ENCODE measurements at places on chromosomes 16 and 17. TPM values are rescaled to one million over a fixed set of nuclear protein-coding genes. Genes with fewer than 3 reads are reported as not detected.

DNA sequence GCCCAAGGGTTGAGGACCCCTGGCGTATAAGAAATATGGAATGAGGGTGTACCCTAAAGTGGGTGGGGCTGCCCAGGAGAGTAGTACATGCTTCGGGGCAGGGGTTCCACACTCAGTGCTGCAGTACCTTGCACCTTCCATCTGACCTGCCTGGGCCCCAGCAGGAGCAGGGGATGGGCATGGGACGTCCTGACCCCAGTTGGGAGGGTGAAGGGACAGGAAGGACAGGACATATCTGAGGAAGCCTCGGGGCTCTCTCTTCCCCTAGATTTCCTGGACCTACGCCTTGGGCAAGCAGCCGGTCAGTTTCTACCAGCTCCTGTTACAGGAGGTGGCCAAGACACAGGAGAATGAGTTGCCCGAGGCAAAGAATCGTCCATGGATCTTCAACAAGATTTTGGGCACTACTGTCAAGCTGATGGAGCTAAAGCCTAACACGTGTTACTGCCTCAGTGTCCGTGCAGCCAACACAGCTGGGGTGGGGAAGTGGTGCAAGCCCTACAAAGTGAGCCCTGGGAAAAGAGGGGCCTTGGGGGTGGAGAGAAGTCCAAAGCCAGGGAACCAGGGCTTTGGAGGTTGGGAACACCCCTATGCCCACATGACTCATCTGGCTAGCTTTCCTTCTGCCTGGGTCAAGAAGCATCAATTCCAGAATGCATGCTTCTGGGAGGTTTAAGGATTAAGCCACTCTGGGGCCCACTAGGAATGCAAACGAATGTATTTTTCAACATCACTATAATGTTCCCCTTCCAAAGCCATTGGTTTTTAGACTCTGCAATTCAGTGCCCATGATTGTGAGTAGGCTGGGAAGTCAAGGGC lies 7.9 kb downstream of the FNDC8 start:
- DNase-seq, result no peak

GRCh38 chr16:49545741-49546448 lies 172.3 kb downstream of the C16orf78 start:
- DNase-seq, result no peak

DNA sequence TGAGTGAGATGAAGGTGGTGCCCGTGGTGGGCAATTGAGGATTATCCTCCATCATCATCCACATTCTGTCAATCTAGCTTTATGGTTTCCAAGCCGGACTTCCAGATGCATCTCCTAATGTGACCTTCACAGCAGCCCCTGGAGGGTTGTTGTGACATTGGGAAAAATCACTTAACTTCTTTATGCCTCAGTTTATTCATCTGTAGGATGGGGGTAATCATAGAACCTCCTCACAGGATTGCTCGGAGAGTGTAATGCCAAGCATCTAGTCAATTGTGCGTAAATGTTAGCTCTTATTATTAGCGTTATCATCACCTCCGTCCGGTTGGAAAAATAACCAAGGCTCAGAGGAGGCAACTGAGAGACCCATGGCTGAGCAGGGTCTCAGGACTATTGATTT lies 214.0 kb downstream of the CCDC182 start:
- DNase-seq, result no peak

Gene OTOA
- polyA plus RNA-seq, result 0.09 TPM

Gene STAC2
- polyA plus RNA-seq, result 4.6 TPM

GRCh38 chr16:31458073-31458843 lies 1.0 kb upstream of the ARMC5 start:
- peak; percentile 40 for DNase-seq

DNA sequence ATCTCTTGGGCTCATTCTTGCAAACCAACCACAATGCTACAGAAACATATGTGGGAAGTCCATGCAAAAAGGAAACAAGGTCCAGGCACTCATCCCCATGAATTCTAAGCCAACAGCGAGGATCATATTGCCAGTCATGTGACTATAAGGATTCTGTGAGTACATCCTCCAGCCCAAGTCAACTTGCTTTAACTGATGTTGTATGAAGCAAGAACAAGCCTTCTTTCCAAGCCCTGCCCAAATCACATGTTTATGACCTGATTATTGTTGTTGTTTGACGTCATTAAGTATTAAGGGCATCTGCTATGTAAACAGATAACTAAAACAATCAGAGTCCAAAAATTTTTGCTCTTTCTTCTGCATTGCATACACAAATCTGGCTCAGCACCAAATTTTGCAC lies 78.2 kb upstream of the MON1B start:
- no peak for DNase-seq

Gene ENPP7
- 6.1 TPM for polyA plus RNA-seq

GRCh38 chr17:68297195-68297594 lies 5.9 kb downstream of the ARSG start:
- no peak for DNase-seq

- no peak for DNase-seq
These were observed 13.9 kb downstream of the ATP2A1 start for GRCh38 chr16:28891964-28892890.

Gene TNK1
- 5.7 TPM for polyA plus RNA-seq

GRCh38 chr17:10875430-10875851 lies 37.6 kb upstream of the PIRT start:
- peak; percentile 54 for DNase-seq

GRCh38 chr17:57493171-57493570 lies 236.8 kb downstream of the MSI2 start:
- DNase-seq, result no peak

DNA sequence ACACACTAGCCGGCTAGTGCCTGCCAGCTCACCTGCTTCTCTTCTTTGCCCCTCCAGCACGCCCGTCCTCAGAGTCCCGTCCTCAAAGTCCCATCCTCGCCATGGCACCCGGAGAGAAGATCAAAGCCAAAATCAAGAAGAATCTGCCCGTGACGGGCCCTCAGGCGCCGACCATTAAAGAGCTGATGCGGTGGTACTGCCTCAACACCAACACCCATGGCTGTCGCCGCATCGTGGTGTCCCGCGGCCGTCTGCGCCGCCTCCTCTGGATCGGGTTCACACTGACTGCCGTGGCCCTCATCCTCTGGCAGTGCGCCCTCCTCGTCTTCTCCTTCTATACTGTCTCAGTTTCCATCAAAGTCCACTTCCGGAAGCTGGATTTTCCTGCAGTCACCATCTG lies 3.6 kb downstream of the SCNN1G start:
- no peak for DNase-seq

GRCh38 chr16:23061669-23062068 lies 87.6 kb downstream of the USP31 start:
- DNase-seq, result no peak

GRCh38 chr17:60110586-60110985 lies 31.9 kb upstream of the HEATR6 start:
- no peak for DNase-seq

Gene ITGB3
- 22.9 TPM for polyA plus RNA-seq

Gene DOC2A
- 4.6 TPM for polyA plus RNA-seq

DNA sequence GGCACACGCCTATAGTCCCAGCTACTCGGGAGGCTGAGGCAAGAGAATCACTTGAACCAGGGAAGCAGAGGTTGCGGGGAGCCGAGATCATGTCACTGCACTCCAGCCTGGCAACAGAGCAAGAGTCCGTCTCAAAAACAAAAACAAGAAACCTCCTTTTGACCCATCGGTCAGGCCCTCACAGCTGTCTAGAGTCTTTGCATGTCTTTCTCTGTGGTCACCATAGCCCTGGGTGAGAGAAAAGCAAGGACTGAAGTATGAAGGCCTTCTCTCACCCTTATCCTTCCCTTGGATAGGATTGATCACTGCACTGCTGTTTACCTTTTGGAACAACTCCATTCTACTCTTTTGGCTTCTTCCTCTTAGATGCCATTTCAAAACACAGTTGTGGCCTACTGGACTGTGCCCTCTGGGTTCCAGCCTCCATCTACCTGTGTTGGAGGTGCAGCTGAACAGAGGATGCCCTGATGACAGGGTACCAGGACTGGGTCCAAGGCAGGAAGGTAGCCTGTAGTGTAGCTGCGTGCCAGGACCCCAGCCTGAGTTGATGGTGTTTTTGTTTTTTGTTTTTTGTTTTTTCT lies 37.1 kb downstream of the LDHD start:
- no peak for DNase-seq

DNA sequence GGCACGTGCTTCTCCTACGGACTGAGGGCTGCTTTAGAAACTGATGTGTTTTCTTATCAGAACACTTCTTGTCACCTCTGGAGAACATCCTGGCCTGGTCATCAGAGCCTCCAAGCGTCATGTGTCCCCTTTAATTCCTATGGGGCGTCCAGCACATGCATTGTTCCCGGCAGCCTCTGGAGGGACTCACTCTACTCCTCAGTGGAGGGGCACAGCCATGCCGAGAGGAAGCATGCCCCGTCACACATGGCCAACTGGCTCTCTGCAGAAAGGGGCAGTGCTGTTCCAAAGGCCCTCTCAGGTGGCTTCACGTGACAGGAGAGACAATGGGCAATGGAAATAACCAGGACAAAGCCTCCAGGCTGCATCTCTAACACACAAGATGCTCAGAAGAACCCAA lies 31.8 kb downstream of the CDRT15L2 start:
- no peak for DNase-seq

DNA sequence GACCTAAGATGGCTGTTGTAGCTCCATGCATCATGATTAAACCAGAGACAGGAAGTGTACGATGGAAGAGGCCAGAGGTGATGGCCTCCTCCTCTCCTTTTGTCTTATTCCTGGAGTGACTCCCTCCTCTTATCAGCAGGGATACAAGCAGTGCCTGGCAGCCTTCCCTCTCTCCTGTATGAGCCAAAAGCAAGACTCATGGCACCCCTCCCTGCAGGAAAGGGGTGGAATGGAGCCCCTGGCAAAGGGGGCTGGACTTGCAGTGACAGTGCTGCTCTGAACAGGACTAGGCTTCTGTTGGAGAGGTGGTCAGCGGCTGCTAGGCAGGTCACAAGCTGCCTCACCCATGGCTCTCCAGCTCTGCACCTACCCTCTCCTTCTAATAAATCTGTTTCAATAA lies 8.4 kb downstream of the TXNL4B start:
- no peak for DNase-seq

DNA sequence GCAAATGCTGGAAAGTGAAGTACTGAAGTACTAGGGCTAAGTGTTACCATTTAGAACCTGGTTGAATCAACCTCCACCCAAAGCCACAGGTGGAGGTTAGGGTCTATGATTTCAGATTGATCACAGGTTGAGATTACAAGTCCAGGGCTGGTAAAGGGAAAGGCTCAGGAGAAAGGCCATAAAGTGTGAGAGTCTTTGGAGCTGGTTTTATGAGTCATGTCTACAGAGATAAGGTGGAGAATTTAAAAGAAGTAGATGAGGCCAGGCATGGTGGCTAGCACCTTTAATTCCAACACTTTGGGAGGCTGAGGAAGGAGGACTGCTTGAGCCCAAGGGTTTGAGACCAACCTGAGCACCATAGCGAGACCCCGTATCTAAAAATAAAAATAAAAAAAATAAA lies 221.7 kb upstream of the CDH11 start:
- DNase-seq, result no peak
